NCI-H2171 (cell line): ENCODE measurements at places on chromosomes 1 and 21.

GRCh38 chr1:90614872-90615271, 102.2 kb downstream of the BARHL2 start:
- no peak for DNase-seq

- DNase-seq, result no peak
These were observed 1.1 kb upstream of the FABP3 start for GRCh38 chr1:31373897-31374486.

GRCh38 chr1:24190983-24191461, 3.9 kb upstream of the IFNLR1 start:
- DNase-seq, result no peak

DNA sequence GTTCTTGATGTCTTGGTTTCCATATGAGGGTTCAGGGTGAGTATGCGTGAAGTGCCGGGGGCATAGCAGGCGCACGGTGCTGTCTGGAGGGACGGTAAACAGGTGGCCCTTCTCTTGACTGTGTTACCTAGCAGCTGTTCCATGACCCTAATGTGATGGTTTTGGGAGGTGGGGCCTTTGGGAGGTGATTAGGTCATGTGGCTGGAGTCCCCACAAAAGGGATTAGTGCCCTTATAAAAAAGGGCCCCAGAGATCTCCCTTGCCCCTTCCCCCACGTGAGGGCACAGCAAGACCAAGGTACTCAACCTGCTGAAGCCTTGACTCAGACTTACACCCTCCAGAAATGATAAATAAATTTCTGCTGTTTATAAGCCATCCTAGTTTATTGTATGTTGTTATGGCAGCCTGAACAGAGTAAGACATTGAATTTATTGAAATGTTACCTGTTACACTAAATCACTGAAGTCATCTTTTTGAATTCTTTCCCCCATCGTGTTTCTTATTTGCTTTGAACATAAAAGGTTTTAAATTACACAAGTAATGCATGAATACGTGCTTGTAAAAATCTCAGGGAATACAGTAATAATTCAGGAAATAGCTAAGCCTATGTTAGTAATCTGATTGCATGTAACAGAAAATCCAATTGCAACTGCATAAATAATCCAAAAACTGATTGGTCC, 15.6 kb downstream of the TRAPPC10 start:
- DNase-seq, result no peak

DNA sequence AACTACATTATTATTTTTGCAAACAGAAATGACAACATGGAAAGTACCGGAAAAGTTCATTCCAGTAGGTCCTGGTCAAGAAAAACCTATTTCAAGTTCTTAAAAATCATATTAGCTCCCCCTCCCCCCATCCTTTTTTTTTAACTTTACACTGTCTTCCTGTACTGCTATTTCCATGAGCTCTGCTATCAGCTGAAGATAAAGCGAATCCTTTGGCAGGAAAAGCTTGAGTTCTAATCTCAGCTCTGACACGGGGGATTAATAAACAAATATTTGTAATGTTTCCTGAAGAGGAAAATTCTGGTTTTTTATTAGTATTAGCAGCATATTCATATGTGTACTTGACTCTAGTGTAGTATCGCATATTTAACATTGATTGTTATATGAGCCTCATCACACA, 190.7 kb upstream of the ESRRG start:
- no peak for DNase-seq

- DNase-seq, result no peak
These were observed 2.7 kb downstream of the FCER1G start for GRCh38 chr1:161217831-161218230.

GRCh38 chr1:91189096-91189495, 167.3 kb upstream of the ZNF644 start:
- DNase-seq, result no peak

DNA sequence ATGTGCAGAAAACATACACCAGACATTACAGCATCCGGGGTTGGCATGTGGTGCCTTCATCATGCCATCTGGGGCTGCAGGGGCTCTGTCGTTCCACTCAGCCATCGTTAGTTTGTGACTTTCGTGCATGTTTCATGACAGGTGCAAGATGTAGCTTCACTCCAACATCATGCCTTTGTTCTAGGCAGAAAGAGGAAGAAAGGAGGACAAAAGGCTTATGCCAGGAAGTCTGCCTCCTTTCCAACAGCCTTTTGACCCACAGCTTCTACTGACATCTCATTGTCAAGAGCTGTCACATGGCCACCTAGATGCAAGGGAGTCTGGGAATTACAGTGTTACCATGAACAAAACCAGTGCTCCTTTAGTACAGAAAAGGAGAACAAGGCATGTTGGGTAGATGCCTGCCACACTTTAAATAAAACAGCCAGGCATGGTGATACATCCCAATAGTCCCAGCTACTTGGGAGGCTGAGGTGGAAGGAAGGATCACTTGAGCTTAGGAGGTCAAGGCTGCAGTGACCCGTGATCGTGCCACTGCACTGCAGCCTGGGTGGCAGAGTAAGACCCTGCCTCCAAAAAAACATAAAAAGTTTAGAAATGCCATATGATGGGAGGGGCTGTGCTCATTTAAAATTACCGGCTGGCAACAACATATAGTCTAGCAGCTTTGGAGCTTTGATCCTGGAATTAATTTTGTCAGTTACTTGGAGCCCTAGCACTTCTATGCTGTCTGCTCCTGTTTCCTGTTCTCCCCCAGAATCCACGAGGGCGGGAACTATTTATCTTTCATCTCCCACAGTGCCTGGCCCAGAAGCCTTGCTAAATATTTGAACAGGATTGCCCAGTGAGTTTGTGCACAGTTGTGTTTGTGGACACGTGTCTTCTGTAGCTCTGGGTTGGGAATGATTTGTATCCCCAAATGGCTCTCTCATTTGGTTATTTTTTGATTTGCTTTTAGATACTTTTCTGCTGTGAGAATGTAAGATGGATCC, 7.4 kb downstream of the DOP1B start:
- DNase-seq, result no peak

DNA sequence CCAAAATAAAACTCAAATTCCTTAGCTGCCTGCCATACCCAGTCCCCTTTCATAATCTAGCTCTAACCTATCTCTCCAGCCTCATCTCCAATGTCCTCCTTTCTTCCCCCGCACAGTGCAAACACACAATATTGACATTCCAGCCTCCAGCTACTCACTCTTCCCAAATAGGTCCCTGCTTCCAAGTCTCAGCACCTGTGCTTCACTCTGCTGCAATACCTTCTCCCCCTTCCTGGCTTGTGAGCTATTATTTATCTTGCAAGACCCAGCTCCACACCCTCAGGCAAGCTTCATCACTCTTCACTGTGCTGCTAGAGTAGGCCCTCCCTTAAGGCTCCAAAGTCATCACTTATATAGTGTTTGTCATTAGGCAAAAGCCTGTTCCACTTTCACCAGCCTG, 9.7 kb downstream of the PLPP3 start:
- DNase-seq, result no peak

DNA sequence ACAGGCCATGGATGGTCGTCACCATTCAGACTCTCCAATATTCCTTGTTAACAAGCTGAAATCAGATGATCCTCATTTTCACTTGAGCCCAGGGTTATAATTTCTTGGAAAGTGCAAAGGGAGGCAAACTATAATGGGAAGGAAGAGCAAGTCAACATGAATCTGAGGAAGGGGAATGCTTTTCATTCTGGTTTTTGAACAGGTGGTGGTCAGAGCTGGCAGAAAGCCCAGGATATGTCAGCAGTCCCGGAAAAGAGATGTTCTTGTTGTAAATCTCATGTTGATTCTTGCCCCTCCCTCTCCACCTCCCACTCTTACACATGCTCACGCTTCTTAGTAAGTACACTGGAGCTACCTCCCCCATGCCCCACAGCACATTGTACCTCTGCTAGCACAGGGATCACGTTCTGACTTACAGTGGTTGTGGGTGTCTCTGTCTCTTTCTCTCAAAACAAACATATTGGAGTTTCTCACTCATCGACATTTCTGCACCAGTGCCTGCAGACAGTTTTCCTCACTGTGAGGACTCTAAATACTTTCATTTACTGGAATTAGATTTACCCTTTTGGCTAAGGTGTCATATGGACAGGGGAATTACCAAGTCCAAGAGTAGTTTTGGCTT, 77.6 kb downstream of the XCL2 start:
- DNase-seq, result peak; percentile 75

GRCh38 chr1:12415038-12415466, 185.2 kb downstream of the VPS13D start:
- no peak for DNase-seq

DNA sequence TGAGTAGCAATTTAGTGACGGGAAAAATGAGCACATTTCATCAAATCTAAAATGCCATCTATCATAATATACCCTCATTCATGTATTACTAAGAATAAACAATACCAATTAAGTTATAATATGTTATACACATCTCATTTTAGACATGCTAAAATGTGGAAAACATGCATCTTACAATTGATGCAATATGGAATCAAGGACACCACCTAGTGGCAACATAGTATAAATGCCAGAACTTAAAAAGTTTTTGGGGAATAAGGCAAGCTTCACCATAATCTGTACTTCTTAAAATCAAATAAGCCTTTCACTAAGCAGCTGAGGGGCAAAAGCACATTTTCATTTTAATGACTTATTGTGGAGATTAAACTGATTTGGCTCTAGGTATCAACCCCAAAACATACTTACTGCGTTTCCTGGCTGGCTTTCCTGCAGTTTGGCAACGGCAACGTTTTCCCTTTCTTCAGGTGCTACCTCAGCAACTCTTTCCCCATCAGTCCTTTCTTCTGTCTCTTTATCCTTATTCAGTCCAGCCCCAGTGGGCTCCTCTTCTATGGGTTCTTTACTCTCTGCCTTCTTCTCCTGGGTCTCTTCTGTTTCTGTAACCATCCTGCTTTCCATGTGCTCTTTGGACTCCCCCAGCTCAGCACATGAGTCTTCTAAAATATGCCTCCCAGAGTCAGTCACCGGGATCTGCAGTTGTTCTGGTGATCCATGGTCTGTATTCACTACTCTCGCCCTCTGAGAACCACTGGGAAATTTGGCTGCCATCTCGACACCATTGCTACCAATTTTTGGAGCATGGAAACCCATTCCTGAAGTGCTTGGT, 11.4 kb downstream of the SDE2 start:
- peak; percentile 35 for DNase-seq

DNA sequence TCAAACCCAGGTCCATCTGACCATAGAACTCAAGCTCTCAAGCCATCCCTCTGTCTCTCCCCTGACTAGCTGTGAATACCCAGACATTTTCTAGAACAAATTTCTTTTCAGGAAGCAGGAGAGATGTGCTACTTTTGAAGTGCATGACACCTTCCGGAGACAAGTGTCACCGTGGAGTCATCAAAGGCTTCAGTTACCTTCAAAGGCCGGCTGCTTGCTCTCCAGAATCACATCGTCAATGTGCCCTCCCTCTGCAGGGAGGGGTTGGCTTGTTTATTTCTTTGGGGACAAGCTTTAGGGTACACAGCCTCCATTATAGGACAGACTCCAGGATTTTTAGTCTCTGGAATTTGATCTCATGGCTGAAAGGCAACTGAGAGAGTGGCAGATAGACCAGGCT, 37.7 kb upstream of the IGSF21 start:
- DNase-seq, result no peak

DNA sequence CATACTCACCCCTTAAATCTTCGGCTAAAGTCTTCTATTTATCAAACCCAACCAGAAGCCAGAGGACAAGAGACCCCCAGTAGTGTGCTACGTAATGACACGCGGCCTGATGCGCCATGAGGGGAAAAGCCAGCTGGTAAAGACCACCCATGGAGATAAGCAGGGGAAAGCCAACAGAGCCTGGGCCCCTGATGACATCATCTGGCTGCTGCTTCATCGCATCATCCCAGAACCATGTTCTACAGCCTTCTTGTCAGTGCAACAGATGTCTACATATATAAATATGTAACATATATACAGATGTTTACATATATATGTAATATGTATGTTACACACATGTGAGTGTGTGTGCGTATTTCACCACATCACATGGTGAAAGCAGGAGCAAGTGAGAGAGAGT, 81.7 kb upstream of the VANGL1 start:
- no peak for DNase-seq
